ENCODE measurements at places on chromosomes 16 and 17. TPM values are rescaled to one million over a fixed set of nuclear protein-coding genes. Genes with fewer than 3 reads are reported as not detected.

GRCh38 chr16:89495121-89495520, 4.8 kb upstream of the ANKRD11 start:
- DNase-seq = no peak

DNA sequence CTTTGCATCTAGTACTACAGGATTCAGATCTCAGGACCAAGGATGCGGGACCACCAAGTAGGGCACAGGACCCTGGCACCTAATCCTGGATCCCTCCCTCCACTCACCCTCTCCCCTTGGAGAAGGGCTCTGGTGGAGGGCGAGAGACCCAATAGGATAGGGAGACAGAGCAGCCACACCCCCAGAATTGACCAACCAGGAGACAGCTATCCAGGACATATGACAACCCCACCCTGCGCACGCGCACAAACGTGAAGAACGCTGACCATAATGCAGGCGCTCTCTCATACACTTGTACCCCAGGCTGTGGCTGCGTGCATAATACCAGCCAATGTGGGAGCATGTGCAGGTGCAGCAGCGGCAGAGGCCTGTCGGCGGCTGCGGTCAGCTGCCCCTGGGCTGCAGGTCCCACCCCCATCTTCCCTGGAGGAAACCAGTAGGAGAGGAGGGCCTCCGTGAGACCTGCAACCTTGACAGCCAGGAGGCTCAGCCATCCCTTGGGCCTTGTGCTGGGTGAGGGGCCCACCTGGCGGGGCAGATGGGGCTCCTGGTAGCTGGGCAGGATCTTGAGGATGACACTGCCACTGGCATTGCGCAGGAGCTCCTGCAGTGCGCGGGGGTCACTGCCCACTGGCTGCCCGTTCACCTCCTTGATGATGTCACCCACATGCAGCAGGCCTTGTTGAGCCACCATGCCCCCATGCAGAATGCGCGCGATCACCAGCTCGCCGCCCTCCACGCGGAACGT, 25.4 kb downstream of the MPP2 start:
- no peak for DNase-seq

- DNase-seq = no peak
Observed at GRCh38 chr16:10678655-10679054, 16.1 kb downstream of the TEKT5 start.

Gene CPHXL
- not detected for total RNA-seq

DNA sequence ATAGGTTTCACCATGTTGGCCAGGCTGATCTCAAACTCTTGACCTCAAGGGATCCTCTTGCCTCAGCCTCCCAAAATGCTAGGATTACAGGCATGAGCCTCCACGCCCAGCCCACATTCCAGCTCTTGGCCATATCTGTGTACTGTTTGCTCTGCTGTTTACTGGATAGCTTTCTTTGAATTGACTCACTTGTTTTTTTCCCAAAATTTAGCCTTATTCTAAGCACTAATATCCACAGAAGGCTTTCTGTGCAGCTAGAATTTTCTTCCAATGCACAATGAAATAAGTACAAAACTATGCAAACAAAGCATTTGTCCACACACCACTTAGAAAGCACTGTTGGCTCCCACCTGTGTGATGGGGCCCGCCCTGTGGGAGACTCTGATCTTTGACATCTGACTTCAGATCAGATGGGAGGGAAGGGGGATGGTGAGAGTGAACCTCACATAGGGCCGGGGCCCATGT, 72.2 kb downstream of the CLEC16A start:
- no peak for DNase-seq

Gene KRT16
- total RNA-seq = 6.7 TPM

Gene CYBC1
- total RNA-seq = 74.3 TPM

DNA sequence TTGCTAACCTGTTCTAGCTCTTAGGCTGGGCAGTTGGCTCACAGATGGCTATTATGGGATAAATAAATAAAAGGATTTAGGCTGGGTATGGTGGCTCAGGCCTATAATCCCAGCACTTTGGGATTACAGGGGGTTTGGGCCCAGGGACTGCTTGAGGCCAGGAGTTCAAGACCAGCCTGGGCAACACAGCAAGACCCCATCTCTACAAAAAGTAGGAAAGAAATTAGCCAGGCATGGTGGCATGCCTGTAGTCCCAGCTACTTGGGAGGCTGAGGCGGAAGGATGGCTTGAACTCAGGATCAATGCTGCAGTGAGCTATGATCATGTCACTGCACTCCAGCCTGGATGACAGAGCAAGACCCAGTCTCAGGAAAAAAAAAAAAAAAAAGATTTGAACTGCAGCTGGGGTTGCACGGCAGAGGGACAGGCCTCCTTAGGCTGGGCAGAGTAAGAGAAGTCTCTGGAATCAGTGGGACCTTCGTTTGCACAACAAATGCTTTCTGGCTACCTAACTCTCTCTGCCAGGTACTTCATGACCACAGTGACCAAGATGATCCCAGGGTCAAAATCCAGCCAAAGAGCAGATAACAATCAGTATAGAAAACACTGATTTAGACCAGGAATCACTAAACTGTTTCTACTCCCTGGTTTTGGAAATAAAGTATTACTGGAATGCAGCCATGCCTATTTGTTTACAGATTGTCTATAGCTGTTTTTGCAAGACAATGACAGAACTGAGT, 6.8 kb downstream of the RUSF1 start:
- DNase-seq = no peak

DNA sequence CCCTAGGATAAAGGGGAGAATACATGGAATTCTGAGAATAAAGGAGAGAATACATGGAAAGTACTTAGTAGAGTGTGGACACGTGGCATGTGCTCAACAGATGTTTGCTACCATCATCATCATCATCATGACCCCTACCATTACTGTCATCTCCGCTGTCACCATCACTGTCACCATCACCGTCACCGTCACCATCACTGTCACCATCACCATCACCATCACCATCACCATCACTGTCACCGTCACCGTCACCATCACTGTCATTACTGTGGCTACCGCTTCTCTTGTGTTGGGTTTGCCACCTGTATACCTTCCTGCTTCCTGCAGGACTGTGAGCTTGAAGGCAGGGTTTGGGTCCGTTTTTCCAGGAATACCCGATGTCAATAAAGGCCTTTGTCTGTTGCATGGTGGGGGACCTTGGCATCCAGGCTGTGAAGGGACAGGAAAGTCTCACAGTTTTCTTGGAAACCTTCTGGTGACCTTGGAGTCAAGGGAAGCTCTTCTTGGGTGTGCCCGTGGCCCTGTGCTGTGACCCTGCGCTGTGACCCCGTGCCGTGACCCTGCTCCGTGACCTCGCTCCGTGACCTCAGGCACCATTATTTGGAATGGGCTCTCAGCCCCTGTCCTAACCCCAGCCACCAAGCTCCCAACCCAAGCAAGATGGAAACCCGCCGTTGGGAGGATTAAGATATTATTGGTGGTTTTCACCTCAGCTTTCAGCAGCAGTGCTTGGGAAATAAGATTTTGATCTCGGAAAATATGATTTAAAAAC, 14.4 kb downstream of the CMIP start:
- no peak for DNase-seq

Gene CBX8
- 4.8 TPM for total RNA-seq

DNA sequence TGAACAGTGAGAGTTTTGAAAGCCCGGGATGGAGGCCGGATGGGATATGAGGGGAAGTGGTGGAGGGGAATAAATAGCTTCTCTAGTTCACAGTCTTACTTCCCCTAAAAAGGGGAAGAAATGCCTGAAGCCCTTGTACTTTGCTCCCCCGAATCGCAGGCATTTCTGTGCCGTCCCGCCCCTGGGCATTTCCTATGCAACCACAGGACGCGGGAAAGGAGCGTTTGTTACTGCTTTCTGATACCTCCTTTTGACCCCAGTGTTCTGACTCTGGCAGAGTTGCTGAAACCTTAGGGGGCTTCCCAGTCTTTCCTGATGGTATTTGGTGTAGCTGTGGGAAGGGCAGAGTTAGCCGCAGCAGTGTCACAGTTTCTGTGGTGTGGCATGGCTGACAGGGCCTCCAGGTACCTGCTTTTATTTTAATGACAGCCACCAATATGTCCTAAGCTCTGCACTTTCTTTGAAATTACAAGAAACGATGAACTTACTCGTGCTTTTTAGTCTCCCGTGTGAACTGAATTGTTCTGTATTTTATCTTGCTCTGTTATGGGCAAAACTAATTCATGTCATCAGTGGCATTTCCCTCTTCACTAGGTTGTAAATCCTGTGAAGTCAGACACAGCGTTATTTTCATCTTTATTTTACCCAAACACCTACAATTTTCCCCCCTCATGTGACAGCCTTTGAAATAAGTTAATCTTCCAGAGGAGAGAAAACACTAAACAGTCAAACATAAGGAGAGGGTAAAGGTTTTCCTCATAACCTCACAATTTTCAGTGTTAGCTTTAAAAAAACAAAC, 27.1 kb downstream of the USP10 start:
- DNase-seq = no peak

Gene MPO
- 0.57 TPM for total RNA-seq

DNA sequence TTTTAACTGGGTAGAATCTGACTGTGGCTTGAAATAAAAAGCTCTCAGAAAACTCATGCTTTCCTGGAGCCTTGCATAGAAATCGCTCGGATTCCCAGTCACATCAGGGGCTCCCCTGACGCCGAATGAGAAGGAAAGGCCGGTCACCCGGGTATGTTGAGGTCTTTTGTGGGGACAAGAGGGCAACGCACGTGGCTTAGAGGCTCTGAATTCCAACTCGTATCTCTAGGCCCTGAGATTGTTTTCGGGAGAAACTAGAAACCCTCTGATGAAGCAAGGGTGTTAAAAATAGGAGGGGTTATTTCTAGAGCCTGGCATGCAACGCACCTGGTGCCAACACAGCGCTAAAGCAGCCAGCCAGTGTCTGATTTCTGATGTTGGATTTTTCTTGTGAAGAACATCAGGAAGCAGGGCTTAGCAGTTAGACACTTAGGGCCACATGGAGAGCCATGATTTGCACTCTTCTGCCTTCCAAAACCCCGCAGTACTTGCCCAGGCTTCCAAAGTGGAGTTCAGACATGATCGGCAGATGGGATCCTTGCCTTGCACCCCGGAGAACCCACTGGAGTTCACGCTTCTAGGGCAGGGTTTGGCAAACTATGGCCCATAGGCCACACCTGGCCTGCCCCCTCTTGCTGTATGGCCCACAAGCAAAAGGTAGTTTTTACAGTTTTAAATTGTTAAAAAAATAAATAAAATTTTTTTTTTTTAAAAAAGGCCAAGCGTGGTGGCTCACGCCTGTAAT, 12.6 kb downstream of the CACNG1 start:
- DNase-seq = no peak

DNA sequence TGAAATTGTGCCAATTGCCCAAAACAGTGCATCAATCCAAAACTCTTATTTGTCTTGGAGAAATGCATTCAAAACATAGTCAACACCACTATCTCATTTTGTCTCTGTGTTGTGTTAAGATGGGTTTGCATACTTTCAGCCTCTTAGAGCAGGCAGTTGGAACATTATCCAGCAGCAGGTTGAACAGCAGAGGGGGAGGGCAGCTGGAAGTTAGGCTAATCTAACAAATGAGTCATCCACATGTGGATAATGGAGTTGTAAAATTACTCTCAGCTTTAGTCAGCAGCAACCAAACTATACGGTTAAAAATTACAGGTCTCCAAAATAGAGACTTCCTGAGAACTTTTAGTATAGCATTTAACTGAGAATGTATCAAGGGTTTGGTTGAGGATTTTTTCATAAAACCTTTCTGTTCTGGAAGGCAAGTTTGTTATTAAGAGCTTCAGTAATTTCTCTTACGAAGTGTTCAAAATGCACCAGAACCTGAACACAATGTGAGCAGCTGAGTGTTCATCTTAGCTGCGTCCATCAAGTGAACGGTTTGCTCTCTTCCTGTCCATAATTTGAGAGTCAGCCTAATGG, 46.3 kb downstream of the PRKCA start:
- peak; percentile 14 for DNase-seq

Gene TNS4
- total RNA-seq = 56.1 TPM

DNA sequence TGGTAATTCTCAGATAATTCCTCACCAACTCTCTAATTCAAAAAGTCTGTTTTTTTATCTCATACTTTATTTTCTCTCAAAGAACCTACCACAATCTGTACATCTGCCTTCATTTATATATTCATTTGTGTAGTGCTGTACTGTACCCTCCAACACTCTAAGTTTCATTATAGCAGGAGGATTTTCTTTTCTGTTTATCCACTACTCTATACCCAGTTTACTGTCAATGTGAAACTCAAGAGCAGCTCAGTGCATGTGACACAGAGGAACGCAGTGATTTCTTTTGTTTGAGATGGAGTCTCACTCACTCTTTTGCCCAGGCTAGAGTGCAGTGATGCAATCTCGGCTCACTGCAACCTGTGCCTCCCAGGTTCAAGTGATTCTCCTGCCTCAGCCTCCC, 117.8 kb downstream of the ADAMTS18 start:
- DNase-seq = no peak

Gene ATP6V0C
- 164 TPM for total RNA-seq

Gene LGALS9
- total RNA-seq = 7.2 TPM

- no peak for DNase-seq
Observed at GRCh38 chr17:79370594-79370993, 240.3 kb downstream of the RBFOX3 start.

- DNase-seq = no peak
Observed at GRCh38 chr16:26374279-26374925, 682.6 kb downstream of the HS3ST4 start.

- DNase-seq = no peak
Observed at GRCh38 chr17:77891602-77892001, 66.9 kb upstream of the TNRC6C start.

DNA sequence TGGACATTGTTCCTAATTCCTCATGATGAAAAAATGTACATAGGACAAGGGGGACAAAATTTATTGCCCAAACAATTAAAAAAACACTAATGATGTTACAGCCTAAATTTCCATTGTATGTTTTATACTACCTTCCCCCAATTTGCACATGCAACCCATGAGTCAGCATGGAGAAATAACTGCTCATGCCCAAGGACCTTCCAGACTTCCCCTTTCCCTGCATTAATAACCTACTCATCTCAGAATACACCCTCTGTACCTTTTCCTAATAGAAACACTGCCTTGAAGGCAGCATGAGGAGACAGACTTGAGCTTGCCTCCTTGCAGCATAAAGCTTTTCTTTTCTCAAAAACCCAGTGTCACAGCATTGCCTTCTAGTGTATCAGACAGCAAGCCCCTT, 2402.8 kb downstream of the TP53TG3F start:
- DNase-seq = no peak

DNA sequence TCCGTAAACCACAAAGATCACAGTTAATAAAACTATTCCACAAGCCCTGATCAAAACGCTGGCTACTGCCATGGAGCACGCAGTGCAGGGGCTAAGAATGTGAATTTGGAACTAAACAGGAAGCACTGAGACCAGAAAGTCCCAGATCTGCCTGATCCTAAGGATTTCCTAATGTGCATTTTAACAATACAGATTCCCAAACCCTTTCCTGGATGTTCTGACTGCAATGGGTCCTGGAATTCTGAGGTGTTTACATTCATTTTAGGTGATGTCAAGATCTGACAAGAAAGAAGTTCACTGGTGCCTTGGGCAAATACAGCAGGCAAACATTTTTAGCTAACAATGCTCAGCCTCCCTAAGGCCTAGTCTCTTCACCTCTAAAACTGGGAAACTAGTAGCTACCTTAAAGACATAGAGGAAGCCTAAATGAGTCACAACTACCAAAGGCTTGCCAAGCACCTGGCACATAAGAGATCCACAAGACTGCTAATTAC, 10.3 kb downstream of the NSMCE1 start:
- no peak for DNase-seq

All from prostate gland (tissue), 2 donors.